CD4-positive, alpha-beta memory T cell (primary cell): ENCODE measurements at places on chromosomes 1 and 21. TPM values are rescaled to one million over a fixed set of nuclear protein-coding genes. Genes with fewer than 3 reads are reported as not detected.

Gene BMP8A
- not detected for total RNA-seq

Gene DYNLT4
- 0.47 TPM for total RNA-seq

Gene LCA5L
- total RNA-seq, result not detected

Gene SLAMF8
- 2.0 TPM for total RNA-seq

Gene AMY1B
- total RNA-seq, result not detected

Gene CLDN19
- not detected for total RNA-seq

DNA sequence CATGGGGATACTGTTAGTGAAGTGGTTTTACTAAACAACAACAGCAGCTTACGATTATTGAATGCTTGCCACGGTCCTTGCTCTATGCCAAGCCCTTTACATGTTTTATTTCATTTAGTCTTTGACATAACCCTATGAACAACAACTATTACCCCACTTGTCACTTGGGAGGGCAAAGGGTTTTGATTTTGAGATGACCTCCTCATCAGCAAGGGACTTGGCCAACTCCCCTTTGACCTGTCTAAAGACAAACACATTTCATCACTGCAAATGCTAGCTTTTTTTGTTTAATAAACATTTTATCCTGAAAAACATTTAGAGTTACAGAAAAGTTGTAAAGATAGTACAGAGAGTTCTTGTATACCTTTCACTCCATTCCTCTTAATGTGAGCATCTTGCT is 152.5 kb upstream of the WNT4 start:
- no peaks in the 10 kb centered on the region for H3K4me1 ChIP-seq
- no peaks in the 10 kb centered on the region for H3K36me3 ChIP-seq
- H3K27ac ChIP-seq, result no peak overlapping the region
- peaks cover 17% of the 10 kb centered on the region for H3K27me3 ChIP-seq
- DNase-seq, result no peak

- no peak overlapping the region for H3K27ac ChIP-seq
- no peak overlapping the region for H3K4me3 ChIP-seq
- H3K27me3 ChIP-seq, result no peaks in the 10 kb centered on the region
- no peaks in the 10 kb centered on the region for H3K36me3 ChIP-seq
- DNase-seq, result no peak
Measured at GRCh38 chr1:31020007-31020790, 45.3 kb downstream of the PUM1 start.

DNA sequence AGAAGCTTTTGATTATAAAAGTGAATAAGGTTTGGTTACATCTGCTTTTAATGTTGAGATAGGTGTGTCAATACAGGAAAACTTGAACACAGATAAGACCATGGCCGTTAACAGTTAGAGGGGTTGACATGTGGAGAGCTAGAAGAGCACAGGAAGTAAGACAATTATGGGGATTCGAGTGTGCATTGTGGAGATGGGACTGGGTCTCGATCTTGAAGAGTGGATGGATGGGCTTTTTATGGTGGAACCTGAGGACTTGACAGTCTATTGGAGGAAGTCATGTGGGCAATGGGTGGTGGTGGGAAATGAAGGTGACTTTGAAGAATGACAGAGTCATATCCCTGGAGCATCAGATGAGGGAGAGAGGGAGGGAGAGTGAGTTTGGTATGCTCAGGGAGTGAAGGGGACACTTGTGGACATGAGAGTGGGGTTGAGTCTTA is 12.1 kb downstream of the DYRK1A start:
- H3K4me3 ChIP-seq, result no peak overlapping the region
- no peak overlapping the region for H3K27ac ChIP-seq
- H3K27me3 ChIP-seq, result no peaks in the 10 kb centered on the region
- peaks cover 96% of the 10 kb centered on the region for H3K4me1 ChIP-seq
- no peak for DNase-seq

GRCh38 chr1:21292984-21293536 is 2.8 kb upstream of the ECE1 start:
- H3K4me3 ChIP-seq, result peak overlapping the region; percentile 81
- no peaks in the 10 kb centered on the region for H3K27me3 ChIP-seq
- H3K27ac ChIP-seq, result peak overlapping the region; percentile 99
- peak; percentile 67 for DNase-seq

- peaks cover 50% of the 10 kb centered on the region for H3K36me3 ChIP-seq
- no peak overlapping the region for H3K27ac ChIP-seq
- H3K4me3 ChIP-seq, result no peak overlapping the region
- DNase-seq, result no peak
Measured at GRCh38 chr21:45187646-45188045, 100.0 kb downstream of the POFUT2 start.

DNA sequence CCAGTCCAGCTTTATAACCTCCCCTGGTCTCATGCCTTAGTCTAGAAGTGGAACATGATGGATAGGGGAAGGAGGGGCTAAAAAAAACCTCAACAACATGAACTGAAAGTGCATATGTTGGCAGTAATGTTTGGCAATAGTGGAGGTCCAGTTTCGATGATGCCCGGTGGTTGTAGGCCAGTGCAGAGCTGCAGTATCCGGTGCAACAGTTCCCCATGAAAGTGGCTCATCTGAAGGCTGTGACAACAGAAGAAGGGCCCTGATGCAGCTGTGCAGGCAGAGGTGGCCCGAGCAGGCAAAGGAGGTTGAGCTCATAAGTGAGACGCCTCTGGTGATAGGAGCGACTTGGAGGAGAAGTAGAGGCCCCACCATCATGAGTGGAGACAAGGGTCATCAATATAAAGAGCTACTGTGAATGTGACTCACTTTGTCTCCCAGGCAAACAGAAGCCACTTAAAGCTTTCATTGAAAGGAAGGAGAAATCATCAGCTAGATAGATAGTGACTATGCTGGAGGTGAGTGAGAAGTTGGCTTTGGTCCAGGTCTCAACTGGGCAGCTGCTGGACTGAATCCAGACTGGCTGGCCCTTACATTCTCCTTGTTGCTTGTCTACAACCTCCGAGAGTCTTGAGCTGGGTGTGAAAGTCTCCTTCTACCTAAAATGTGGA is 10.2 kb upstream of the CREG1 start:
- H3K4me3 ChIP-seq, result no peak overlapping the region
- no peaks in the 10 kb centered on the region for H3K27me3 ChIP-seq
- H3K4me1 ChIP-seq, result no peaks in the 10 kb centered on the region
- H3K27ac ChIP-seq, result no peak overlapping the region
- no peak for DNase-seq

GRCh38 chr1:215405211-215405610 is 161.9 kb upstream of the KCTD3 start:
- no peaks in the 10 kb centered on the region for H3K36me3 ChIP-seq
- H3K4me3 ChIP-seq, result no peak overlapping the region
- DNase-seq, result no peak
- H3K27me3 ChIP-seq, result no peaks in the 10 kb centered on the region
- no peak overlapping the region for H3K27ac ChIP-seq

DNA sequence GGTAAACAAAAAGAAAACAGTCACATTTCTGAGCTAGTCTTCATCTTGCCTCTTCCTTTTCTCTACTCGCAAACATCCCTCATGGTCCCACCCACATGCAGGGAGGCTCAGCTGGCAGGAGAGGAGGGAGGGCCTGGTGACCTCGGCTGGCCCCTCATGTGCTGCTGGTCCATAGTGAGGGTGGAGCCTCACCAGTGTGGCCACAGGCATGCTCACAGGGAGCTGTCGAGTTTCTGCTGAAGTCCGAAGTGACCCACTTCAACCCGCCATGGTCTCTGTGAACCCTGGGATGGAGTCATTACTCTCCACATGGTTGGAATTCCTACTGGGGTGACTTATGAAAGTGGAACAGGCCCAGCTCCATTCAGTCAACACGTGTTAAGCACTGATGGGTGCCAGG is 253.4 kb downstream of the RHOU start:
- H3K36me3 ChIP-seq, result no peaks in the 10 kb centered on the region
- DNase-seq, result no peak
- H3K27ac ChIP-seq, result no peak overlapping the region
- no peak overlapping the region for H3K4me3 ChIP-seq
- H3K4me1 ChIP-seq, result no peaks in the 10 kb centered on the region
